GM04504 (cell line): ENCODE measurements at places on chromosomes 16 and 17.
A peak's percentile ranks its signal among the peaks of the same experiment; 100 is the strongest.

DNA sequence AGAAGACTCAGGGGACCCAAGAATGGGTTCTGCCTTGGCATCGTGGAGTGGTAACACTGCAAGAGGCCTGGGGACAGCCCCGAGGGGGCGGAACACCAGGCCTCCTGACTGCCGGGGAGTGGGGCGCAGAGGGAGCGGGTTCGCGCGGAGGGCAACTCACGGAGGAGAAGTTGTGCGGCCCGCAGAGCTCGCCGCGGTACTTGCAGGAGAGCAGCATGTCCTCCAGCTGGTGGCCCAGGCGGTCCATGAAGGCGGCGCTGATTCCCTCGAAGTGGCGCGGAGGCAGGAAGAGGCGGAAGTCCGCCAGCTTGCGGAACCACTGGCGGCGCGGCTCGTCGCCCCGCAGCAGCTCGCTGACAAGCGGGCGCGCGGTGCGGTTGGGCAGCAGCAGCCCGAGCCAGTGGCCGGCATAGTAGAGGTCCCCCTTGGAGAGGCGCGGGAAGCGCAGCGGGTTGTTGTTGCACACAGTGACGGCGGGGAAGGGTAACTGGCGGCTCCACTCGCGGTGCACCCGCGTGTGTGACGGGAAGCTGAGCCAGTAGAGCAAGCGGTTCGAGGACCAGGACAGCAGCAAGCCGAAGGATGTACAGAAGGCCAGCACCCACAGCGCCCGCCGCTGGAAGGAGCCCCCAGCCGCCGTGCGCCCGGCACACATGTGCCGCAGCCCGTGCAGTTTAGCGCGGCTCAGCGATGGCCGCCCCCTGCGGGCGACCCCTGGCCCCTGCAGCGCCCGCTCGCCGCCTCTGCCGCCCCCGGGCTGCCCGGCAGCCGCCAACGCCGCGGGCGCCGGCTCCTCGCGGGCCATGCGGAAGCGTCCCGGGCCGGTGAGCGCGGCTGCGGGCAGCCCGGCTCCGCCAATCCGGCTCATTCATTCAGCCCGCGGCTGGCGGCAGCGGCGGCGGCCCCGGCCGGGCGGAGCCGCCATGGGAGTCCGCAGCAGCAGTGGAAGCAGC lies 1.6 kb downstream of the ASIC2 start:
- no peak for DNase-seq

DNA sequence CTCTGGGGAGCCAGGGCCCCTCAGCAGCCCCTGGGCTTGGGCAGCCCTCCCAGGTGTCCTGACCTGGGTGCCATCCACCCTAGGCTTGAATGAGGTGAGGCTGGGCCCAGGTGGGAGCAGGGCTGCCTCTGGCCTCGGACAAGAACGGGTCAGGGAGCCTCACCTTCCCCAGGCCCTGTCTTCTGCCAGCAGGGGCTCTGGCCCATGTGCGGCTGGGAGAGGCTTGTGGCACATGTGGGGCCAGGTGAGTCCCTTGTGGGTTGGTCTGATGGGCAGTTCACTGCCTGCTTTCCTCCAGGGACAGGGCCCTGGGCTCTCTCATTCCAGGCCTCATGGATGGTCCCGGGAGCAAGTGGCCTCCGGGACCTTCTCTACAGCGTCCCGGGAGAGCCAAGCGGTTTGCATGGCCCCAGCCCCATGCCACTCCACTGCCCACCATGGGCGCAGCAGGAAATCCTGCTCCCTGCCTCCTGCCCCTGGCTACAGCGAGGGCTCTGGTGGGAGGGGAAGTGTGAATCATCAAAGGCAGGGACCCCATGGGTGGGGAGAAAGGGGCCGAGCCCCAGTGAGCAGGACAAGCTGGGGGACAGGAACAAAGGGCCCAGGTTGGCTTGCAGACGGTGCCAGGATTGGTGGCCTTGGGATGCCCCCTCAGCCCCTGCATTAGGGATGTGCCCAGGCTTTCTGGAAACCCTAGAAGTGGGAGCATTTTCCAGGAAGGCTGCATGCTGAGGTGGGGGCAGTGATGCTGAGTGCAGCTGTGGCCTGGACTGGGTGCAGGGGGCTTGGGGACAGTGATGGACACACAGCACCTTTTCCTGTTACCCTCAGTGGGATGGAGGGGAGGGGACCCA lies 12.2 kb downstream of the VASN start:
- DNase-seq, result no peak

GRCh38 chr17:82301916-82302567 lies 15.4 kb downstream of the CD7 start:
- no peak for DNase-seq

GRCh38 chr17:9208381-9209105 lies 187.2 kb downstream of the NTN1 start:
- no peak for DNase-seq

DNA sequence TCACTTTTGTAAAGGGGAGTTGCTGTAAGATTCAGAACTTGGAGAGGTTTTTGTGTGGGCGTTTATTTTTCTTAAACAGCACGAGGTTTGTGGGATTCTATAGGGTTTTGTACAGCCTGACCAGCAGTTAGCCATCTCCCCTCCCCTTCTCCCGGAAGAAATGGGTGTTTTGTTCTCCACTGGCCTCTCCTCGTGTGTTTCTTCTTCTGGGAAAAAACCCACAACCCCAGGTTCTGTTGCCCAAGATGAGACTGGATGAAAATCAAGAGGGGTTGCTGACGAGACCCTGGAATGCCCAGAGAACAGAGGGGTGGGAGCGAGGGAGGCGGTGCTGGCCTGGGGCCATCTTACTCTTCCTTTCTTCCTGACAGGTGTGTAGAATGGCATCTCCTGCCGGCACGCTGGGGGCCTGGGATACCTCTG lies 186.1 kb downstream of the MSI2 start:
- no peak for DNase-seq

DNA sequence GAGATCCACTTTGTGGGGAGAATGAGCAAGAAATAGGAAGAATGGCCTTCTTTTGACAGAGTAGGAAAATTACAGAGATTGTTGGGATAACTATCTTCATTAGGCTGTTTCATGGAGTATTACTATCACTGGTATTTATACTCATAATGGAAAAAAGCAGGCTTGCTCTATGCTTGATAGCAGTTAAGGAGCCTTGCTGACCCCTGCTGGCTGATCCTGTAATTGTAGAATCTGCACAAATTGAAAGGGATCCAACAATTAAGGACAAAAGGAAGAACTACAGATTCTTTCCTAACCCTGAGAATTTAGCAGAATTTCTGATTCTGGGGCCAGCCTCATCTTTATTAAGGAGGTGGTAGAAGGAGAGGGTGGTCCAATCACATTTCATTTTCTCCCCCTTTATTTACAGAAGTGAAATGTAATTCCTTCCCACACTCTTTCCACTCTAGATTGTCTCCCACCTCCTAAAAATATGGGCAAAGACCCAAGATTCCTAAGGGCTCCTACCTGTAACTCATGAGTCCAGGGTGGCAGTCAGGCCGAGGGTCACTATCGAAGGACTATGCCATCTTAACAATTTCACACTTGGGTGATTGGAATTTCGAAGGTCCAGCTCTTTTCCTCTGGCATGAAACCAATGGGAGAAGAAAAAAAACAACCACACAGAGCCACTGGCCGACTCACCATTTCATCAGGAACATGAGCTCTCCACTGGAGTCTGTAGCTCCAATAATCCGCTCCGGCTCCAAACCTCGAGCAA lies 26.3 kb downstream of the NFE2L1 start:
- peak; percentile 66 for DNase-seq

DNA sequence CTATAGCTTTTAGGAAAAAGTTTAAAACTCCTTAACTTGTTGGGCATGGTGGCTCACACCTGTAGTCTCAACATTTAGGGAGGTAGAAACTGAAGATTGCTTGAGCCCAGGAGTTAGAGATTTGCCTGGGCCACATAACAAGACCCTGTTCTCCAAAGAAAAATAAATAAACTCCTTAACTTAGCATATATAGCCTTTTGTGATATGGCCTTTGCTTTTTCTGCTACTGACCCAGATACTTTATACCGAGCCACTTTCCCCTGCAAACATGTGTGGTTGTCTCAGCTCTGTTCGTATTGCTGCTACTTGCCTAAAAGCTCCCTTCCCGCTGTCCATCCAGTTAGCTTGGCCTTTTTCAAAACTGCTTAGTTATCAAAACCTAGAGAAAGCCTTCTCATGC lies 51.0 kb downstream of the GAN start:
- no peak for DNase-seq

GRCh38 chr17:71628306-71628705 lies 492.5 kb upstream of the SOX9 start:
- DNase-seq, result no peak

- no peak for DNase-seq
Measured at GRCh38 chr17:2909846-2910234, 113.6 kb downstream of the RAP1GAP2 start.

GRCh38 chr17:81310949-81311550 lies 15.9 kb upstream of the SLC38A10 start:
- DNase-seq, result no peak

DNA sequence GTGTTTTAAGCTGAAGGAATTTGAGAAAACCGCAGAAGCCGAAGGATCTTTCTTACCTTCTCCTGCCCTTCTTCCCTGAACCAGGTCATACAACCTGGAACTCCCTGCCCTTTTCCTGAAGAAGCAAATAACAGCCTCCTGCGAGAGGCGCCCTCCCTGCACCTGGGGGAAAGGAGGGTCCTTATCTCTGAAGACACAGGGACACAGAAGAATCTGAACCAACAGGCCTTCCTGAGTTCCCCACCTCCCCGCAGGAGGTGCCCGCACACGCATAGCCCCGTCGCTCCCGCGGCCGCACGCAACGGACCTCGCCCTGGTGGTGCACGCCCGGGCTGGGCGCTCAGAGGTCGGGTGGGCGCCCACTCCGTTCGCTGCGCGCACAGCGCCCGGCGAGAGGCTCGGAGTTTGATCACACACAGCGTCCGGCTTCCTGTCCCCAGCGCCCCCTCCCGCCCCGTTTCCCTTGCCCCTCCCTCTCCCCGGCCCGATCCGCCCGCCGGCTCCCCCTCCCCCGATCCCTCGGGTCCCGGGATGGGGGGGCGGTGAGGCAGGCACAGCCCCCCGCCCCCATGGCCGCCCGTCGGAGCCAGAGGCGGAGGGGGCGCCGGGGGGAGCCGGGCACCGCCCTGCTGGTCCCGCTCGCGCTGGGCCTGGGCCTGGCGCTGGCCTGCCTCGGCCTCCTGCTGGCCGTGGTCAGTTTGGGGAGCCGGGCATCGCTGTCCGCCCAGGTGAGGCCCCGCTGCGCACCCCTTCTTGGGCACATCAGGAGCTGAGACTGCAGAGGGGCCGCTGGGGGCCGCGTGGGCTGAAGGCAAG lies at the start of gene TNFSF12:
TNFSF12 (plus strand) TSS at position 474 of the 816 bp plus-strand sequence; CDS start at position 570, 96 bp downstream.
- no peak for DNase-seq

DNA sequence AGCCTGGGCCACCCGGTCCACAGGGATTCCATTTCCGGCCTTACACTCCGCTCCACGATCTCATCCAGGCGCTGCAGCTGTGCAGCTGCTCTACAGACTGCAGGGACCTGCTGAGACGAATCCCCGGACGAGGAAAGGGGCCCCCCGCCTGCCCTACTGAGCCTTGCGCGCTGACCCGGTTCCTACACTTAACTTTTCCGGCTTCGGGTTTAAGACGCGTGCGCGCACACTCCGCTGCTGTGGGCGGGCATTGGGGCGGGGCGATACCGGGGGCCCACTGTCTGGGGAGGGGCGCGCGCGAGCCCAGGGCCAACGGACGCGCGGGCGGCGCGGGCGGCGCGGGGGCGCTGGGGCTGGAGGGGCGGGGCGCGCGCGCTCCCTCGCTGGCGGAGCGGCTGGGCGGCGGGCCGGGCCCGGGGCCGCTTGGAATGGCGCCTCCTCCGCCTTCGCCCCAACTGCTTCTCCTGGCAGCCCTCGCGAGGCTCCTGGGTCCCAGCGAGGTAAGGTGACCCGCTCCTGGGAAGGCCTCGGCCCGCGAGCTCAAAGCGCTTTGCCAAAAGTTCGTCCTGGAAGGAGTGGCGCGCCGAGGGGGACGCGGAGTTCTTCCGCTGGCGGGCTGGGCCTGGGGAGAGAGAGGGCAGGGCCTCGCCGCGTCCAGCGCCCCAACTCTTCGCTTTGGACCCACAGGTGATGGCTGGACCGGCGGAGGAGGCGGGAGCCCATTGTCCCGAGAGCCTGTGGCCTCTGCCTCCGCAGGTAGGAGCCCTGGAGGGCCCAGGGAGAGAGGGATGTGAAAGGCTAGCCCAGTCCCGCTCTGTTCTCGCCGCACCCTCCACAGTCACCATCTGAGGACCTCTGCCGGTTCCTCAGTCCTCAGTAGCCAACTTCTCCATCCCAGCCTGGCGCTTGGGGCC lies at the start of gene TP53I13:
TP53I13 (plus strand) TSS at position 371 of the 914 bp plus-strand sequence; CDS start at position 429, 58 bp downstream.
- DNase-seq, result peak; percentile 48

DNA sequence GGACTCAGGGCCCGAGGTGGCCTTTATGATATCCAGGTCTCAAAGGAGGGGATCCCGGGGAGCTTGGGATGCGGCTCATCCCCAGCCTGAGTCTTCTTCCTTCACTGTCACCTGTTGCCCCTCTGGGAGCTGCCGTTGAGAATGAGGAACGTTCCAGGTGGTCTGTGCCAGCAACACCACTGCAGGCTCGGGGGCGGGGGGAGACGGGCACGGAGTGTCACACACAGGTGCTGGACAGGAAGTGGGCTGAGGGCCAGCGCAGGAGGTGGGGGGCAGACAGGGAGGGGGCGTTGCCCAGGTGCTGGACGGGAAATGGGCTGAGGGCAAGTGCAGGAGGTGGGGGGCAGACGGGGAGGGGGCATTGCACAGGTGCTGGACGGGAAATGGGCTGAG lies 28.2 kb downstream of the METRNL start:
- DNase-seq, result no peak

GRCh38 chr17:47277921-47278320 lies 24.3 kb downstream of the ITGB3 start:
- no peak for DNase-seq

- no peak for DNase-seq
Measured at GRCh38 chr16:50756473-50756872, 14.6 kb downstream of the CYLD start.

GRCh38 chr17:57418463-57419246 lies 162.3 kb downstream of the MSI2 start:
- DNase-seq, result no peak

DNA sequence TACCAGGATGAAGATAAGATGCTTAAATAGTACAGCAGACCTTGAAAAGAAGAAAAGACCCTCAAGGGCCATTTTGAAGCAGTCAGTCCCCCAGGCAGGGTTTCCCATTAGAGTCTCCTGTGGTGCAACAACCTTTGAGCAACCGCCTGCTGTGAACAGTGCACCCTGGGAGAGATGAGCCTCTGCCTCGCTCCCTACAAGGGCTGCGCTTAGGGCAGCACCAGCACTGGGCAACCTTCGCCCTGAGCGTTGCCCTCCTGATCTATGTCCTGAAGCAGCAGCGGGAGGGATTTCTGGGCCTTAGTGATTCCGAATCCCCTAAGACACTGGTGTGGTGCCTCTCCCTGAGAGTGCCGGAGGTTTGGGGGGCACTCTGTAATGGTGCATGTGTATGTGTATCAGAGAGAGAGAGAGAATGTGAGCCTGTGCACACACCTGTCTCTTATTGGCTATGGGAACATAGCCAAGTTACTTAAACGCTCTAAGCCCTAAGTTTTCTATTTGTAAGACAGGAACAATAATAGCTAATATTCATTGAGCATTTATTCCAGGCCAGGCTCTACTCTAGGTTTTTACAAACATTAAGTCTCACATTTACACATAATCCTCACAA lies 25.2 kb upstream of the ABCC12 start:
- no peak for DNase-seq
